ENCODE measurements at places on chromosomes 2 and 18.

GRCh38 chr2:239811111-239811781, 213.9 kb downstream of the NDUFA10 start:
- DNase-seq: no peak

DNA sequence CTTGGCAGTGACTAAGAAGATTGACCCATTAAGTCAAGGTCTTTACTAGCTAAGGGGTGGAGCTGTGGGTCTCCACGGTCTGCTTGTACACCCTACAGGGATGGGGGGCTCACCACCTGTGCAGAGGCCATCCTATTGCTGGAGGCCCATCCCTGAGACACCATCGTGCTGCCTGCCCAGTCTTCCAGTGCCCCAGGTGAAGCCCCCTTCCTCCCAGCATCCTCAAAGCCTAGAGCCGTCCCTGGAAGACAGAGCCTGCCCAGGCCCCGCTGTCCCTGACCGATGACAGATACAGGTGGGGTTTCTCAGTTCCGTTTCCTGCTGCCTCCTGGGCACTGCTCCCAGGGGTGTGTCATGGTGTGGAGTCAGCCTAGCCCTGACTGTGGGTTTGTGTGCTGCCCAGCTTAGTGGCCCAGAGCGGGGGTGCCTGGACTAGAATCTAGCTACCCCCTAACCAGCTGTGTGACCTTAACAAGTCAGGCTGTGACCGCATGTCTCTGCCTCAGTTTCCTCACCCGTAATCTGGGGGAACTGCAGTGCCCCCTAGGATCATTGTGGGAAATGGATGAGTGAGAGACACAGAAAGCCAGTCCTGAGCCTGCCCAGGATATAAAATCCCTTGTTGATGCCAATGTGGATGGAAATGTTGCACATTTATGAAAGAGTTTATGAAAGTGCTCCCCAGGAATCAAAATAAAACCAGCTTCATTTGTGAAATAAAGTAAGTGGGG, 2.0 kb downstream of the OTOS start:
- no peak for DNase-seq

GRCh38 chr18:55634545-55634944, 46.6 kb upstream of the TCF4 start:
- DNase-seq: no peak

DNA sequence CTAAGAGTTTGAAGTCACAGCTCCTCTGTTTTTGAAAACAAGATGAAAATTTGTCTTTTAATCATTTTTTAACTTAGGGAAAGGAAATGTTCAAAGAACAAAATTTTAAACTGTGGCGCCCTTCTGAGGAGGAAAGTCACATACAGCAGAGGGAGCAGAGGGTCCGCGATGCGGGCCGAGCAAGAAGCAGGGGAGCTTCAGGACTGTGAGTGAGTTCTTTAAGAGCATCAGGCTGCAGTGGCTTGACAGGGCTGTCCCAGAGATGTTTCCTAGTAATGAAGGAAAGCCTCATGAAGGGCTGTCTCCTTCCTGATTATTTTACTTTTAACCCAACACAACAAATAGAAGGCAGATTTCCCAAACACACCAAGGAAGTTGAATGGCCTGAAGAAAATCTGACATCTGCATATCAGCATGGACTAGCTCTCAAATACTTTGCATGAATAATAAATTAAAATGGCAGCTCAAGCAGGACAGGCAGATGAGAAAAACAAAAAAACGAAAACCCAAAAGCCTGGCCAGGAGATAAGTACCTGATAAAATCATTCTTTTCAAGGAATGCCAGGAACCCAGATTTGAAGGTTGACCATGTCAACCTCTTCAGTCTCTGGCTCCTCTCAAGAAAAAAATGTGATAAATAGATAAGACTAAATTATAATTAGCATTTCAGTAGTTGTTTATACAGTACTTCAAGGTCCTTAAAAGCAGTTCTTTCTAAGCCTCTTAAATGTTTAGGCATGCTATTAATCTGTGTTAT, 60.8 kb downstream of the SLC40A1 start:
- DNase-seq: no peak

DNA sequence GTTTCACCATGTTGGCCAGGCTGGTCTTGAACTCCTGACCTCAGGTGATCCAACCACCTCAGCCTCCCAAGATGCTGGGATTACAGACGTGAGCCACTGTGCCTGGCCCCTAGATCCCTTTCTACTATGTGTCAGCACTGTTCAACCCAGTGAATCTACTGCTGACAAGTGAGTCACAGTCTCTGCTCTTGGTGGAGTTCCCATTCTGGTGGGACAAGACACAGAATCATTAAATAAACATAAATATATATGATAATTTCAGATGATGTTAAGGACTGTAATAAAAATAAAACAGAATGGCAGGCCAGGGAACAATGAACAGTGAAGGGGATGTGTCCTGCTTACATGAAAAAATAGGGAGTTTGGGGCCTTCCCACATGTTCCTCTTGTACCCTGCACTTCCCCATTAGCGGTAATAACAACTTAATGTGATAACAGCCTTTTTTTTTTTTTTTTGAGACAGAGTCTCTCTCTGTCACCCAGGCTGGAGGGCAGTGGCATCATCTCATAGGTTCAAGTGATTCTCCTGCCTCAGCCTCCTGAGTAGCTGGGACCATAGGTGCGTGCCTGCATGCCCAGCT, 112.2 kb downstream of the CPO start:
- no peak for DNase-seq

DNA sequence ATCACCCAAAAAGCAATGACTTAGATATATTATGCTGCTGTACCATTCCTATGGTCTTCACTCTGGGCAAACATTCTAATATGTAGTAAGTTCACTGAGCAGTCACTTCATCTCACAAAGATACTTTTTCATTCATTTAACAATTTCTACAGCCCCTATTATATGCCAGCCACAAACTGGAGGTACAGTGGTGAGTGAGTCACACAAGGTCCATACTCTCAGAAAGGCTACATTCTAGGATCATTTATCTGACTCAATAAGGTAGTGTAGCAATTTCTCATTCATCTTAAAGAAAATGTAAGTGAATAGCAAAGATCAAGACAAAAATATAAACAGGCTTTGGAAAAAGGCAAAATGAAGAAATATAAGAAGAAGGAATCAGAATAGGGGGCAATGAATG, 40.5 kb downstream of the NHEJ1 start:
- no peak for DNase-seq

DNA sequence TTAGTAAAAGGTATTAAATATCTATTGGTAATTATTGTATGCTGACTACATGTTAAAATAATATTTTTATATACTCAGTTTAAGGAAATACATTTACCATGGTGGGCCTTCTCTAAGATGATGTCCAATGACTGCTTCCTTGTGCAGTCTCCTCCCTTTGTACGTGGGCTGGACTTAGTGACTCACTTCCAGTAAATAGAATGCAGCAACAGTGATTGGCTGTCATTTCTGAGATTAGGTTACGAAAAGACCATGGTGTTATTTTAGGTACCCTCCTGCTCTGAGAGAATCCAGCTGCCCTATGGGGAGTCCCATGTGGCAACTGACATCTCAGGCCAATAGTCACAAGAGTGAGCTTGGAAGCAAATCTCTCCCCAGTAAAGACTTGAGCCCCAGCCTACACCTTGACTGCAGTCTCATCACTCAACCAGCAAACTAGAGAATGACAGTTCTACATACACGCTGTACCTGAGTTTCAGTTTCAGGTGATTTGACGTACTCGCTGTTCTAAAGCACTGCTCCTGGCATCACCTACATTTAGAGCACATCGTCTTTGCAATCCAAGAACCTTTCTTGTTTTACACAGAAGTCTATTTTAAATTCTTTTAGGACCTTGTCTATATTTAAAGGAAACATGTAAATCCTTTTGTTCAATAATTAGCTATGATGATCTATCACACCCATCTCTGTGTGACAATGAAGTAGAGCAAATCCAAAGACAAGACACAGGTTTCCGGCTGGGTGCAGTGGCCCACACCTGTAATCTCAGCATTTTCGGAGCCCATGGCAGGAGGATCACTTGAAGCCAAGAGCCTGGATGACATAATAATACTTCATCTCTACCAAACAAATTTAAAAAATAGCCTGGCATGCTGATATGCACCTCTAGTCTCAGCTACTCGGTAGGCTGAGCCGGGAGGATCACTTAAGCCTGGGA, 87.2 kb downstream of the COBLL1 start:
- no peak for DNase-seq

GRCh38 chr18:36934884-36935283, 106.0 kb downstream of the KIAA1328 start:
- DNase-seq: no peak

- no peak for DNase-seq
Observed at GRCh38 chr18:55582325-55582724, 5.7 kb downstream of the TCF4 start.

DNA sequence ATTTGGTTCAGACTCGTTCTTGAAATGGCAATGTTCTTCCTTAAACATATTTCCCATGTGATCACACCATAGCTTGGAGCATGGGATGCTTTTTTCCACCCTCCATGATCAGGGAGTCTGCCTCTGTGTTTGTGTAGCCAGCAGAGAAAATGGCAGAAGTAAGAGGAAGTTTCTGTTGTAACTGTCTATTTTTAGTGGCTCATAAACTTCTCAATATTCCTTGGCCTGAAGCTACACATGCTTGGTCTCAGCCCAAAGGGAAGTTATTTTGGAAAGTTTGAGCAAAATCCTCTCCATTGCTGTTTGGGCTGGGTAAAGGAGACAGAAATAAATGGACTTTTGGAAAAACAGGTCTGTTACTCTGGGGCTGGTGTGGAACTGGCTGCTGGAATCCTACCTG, 33.4 kb upstream of the ITGA6 start:
- no peak for DNase-seq
